ENCODE measurements at places on chromosomes 2 and 18. TPM values are rescaled to one million over a fixed set of nuclear protein-coding genes. Genes with fewer than 3 reads are reported as not detected.
A peak's percentile ranks its signal among the peaks of the same experiment; 100 is the strongest.

The DHX57 gene
- total RNA-seq: 33.3 TPM

The MAP3K19 gene
- not detected for total RNA-seq

The MARCO gene
- not detected for total RNA-seq

The AMER3 gene
- total RNA-seq: not detected

The LIMS3 gene
- total RNA-seq: 0.69 TPM

The IL37 gene
- total RNA-seq: not detected

The GALR1 gene
- total RNA-seq: not detected

The SAG gene
- not detected for total RNA-seq

The LOXHD1 gene
- total RNA-seq: not detected

DNA sequence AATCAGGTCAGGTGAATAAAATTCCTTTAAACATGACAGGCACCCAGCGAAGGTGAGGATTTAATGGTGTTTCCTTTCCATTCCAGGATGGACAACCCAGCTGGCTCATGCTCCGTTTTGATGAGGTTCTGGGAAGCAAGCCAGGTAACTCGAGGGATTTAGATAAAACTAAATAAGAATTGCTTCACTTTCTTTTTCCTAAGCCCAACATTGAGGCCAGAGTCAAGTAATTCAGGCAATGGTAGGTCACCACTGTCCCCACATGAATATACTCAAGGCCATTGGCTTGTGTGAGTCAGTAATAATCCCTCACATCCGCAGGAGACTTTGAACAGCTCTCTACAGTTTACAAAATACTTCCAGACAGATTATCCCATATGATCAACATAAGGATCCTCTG is 16.2 kb upstream of the LRATD1 start:
- no peaks in the 10 kb centered on the region for H3K36me3 ChIP-seq
- peak; percentile 20 for DNase-seq
- no peaks in the 10 kb centered on the region for H3K4me1 ChIP-seq
- H3K27me3 ChIP-seq: no peaks in the 10 kb centered on the region
- no peak overlapping the region for H3K4me3 ChIP-seq

- H3K27me3 ChIP-seq: no peaks in the 10 kb centered on the region
- H3K27ac ChIP-seq: no peak overlapping the region
- no peak for DNase-seq
These were observed 96.9 kb downstream of the ACTR3 start for GRCh38 chr2:113986762-113987290.

DNA sequence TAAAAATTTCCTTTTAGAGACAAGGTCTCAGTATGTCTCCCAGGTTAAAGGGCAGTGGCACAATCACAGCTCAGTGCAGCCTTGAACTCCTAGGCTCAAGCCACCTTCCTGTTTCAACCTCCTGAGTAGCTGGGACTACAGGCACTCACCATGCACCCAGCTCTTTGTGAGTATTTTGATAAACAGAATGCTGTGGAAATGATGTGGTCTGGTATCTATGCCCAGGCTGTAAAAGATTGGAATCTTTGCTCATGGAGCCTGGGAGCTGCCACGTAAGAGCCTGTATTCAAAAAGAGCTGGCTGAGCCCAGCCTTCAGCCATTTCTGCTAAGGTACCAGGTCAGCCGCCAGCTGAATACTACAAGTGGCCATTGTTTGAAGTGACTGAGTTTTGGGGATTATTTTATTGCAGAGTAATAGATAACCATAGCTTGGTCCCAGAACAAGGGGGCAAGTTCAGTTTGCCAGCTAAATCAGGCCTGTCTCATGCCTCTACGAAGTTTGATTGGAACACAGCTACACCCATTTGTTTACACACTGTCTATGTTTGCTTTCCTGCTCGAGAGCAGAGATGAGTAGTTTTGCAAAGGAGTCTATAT is 21.3 kb upstream of the ARL5A start:
- no peaks in the 10 kb centered on the region for H3K27me3 ChIP-seq
- H3K4me1 ChIP-seq: peaks cover 64% of the 10 kb centered on the region
- H3K27ac ChIP-seq: peak overlapping the region; percentile 39
- peak; percentile 78 for DNase-seq
- H3K4me3 ChIP-seq: no peak overlapping the region

DNA sequence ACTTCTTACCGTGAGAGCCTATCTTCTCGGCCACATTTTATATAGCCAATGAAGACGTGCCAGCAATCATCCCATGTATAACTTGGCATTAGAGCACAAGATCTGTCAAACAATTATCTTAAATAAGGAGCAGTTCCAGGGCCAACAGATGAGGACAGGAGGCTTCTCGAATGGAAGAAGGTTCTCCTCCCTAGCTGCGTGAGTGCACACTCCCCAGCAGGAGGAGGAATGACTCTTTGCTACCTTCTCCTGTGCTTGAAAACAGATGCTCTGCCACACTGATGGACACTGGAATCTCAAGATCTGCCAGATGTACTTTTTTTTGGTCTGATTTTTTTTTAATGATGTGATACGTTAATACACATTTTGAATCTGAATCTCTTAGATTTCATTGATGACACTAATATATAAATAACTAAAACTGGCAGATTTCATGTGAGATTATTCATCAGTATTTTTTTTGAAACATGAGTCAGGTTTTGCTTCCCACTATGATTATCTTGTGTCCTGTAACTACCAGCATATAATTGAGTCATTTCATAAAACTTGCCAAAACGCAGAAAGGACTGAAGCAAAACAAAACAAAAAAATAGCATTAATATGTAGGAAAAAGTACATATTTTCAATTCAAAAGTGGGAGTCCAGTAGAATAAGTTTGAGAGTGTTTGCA is 626 bp upstream of the VIT start:
- H3K4me3 ChIP-seq: no peak overlapping the region
- DNase-seq: no peak
- no peaks in the 10 kb centered on the region for H3K36me3 ChIP-seq
- H3K4me1 ChIP-seq: peaks cover 7% of the 10 kb centered on the region
- no peaks in the 10 kb centered on the region for H3K27me3 ChIP-seq
- no peak overlapping the region for H3K27ac ChIP-seq

DNA sequence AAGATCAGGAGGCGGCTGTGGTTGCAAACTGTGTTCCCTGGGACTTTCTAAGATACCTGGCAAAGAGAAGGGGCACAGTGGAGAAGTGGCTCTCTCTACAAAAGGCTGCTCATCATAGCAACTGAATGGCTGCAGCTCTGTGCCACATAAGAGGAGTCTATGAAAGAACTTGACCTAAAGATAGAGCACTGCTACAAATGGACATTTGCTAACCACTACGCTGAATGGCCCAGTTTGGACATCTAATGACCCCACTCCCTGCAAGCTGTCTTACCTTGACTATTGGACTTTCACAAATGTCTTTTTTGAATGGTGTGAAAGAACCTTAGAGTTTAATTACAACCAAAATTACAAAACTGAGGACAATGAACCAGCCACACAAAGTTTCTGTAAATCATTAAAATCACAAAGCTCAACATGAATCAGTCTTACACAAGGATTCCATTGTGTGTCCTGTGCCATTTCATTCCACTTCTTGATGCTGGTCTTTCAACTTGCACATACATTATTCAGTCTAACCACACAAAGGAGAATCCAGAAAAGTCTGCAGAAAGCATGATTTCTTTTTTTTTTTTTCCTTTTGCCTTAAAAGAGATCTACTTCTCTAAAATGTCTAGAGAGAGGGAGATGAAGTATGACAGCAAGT is 154.0 kb downstream of the LAMA1 start:
- DNase-seq: peak; percentile 55
- no peak overlapping the region for H3K4me3 ChIP-seq
- peak overlapping the region; percentile 76 for H3K27ac ChIP-seq
- H3K4me1 ChIP-seq: peaks cover 49% of the 10 kb centered on the region
- H3K36me3 ChIP-seq: no peaks in the 10 kb centered on the region

GRCh38 chr2:37615804-37616676 is 55.4 kb downstream of the CDC42EP3 start:
- no peak for DNase-seq
- no peaks in the 10 kb centered on the region for H3K4me1 ChIP-seq
- H3K36me3 ChIP-seq: no peaks in the 10 kb centered on the region
- H3K27me3 ChIP-seq: 0 out of 3 replicates have a peak, but pooled peaks cover 4% of the 10 kb centered on the region
- H3K4me3 ChIP-seq: no peak overlapping the region
- H3K27ac ChIP-seq: no peak overlapping the region

DNA sequence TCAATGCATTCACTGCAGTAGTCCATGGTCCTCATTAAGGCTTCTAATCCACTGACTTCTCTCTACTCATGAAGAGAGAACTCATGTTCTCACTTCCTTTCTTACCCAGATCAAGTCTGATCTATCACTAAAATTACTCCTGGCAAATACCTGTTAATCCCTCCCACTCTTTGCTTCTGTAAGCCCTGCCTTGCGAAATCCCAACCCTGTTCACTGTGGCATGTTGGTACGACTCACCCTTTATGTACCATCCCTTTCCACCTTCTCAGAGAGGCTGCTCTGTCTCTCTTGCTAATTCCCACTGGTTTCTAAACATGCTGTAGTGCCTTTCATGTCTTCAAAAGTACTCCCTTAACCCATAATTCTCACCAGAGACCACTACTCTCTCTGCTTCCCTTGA is 272.2 kb upstream of the ACVR2A start:
- H3K27me3 ChIP-seq: no peaks in the 10 kb centered on the region
- DNase-seq: no peak
- H3K27ac ChIP-seq: no peak overlapping the region
- no peaks in the 10 kb centered on the region for H3K36me3 ChIP-seq

DNA sequence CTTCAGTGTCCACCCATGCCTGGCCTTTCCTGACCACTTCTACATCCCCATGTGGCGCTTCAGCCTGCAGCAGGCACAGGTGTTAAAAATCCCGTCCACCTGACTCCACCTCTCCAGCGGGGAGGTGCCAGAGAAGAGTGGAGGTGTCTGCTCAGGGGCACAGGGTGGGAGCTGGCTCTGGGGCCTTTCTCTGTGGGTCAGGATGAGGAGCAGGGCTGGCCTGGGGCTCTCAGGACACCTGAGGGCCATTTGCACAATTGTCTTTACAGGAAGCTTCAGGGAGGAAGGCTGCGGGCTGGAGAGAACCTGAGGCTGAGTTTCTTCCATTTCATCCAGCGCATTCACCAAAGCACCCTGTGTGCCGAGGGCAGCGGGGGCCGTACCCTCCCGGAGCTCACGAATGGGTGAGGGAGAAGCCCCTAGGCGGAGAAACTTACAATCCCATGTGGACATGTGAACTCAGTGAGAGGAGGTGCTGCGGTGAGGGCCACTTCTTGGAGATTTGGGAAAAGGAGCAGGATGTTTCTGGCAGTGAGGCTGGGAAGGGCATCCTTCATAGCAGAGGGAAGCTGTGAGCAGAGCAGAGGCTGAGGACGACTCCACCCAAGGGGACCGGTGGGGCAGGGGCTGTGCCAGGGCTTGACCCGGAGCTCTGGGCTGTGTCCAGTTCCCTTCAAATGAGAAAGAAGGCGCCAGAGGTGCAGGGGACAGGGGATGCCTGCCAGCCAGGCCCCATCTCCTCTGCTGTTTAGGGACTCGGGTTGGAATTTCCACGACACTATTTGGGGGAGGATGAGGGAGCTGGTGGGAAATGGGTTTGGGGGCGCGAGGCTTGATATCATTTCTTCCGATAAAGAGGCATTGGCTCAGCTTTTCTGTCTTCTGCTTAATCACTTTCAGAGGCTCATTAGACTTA is 155.2 kb upstream of the MYCN start:
- DNase-seq: no peak
- peaks cover 52% of the 10 kb centered on the region for H3K27me3 ChIP-seq
- no peak overlapping the region for H3K27ac ChIP-seq
- H3K4me3 ChIP-seq: no peak overlapping the region
- peaks cover 31% of the 10 kb centered on the region for H3K4me1 ChIP-seq
- H3K36me3 ChIP-seq: no peaks in the 10 kb centered on the region

- peaks cover 18% of the 10 kb centered on the region for H3K4me1 ChIP-seq
- no peaks in the 10 kb centered on the region for H3K36me3 ChIP-seq
- no peaks in the 10 kb centered on the region for H3K27me3 ChIP-seq
- H3K4me3 ChIP-seq: no peak overlapping the region
- DNase-seq: no peak
- H3K27ac ChIP-seq: no peak overlapping the region
These were observed 162.3 kb downstream of the MREG start for GRCh38 chr2:215851082-215851481.

- peaks cover 7% of the 10 kb centered on the region for H3K27me3 ChIP-seq
- no peak overlapping the region for H3K27ac ChIP-seq
- no peak overlapping the region for H3K4me3 ChIP-seq
- H3K4me1 ChIP-seq: 0 out of 2 replicates have a peak, but pooled peaks cover 7% of the 10 kb centered on the region
- H3K36me3 ChIP-seq: no peaks in the 10 kb centered on the region
- DNase-seq: no peak
These were observed 31.9 kb downstream of the MYO7B start for GRCh38 chr2:127567351-127567854.

Data from HepG2 (cell line).